ENCODE measurements at places on chromosomes 6 and 20.

GRCh38 chr6:155090166-155090565 lies 95.1 kb downstream of the TIAM2 start:
- DNase-seq = no peak

DNA sequence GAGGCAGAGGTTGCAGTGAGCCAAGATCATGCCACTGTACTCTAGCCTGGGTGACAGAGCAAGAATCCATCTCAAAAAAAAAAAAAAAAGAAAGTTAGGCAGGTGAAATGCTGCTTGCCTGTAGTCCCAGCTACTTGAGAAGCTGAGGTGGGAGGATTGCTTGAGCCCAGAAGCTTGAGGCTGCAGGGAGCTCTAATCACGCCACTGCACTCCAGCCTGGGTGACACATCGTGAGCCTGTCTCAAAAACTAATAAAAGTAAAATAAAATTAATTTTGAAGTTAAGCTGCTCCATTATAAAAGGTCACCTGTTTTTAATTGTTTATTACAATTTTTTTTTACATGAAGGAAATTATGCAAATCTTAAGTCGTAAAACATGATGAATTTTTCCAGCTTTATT lies 23.2 kb upstream of the SAMHD1 start:
- DNase-seq = peak; percentile 56

DNA sequence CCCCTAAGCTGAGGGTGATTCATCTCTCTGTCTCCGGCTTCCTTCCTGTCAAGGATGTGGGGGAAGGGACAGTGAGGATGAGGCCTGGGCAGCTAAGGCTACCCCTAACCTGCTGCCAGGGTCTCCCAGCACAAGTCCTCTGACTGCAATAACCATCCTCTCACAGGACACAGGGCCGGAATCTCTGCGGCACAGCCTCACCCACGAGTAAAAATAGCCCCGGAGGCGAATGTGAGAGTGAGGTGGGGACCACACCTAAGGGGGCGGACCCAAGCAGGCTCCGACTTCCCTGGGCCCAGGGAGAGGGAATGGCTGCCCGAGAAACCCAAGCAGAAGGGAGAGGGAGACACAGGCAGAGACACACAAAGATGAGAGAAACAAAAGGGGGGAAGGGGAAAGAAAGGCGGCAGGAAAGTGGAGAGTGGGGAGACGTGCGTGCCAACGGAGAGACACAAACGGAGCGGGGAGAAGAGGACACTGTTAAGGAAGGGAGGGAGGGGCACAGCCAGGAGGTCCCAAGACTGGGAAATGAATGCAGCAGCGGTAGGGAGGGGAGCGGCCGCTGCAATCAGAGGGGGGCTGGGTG lies 1.4 kb downstream of the CLIC1 start:
- peak; percentile 38 for DNase-seq

- no peak for DNase-seq
Measured at GRCh38 chr6:1059596-1059995, 252.3 kb upstream of the FOXQ1 start.

GRCh38 chr6:148867862-148868261 lies 121.0 kb downstream of the UST start:
- no peak for DNase-seq

Data from CD4-positive, alpha-beta T cell (primary cell).